GF-D8 (cell line): ENCODE measurements at places on chromosomes 16 and 17.

GRCh38 chr17:9249245-9249953 is 228.1 kb downstream of the NTN1 start:
- DNase-seq = no peak

DNA sequence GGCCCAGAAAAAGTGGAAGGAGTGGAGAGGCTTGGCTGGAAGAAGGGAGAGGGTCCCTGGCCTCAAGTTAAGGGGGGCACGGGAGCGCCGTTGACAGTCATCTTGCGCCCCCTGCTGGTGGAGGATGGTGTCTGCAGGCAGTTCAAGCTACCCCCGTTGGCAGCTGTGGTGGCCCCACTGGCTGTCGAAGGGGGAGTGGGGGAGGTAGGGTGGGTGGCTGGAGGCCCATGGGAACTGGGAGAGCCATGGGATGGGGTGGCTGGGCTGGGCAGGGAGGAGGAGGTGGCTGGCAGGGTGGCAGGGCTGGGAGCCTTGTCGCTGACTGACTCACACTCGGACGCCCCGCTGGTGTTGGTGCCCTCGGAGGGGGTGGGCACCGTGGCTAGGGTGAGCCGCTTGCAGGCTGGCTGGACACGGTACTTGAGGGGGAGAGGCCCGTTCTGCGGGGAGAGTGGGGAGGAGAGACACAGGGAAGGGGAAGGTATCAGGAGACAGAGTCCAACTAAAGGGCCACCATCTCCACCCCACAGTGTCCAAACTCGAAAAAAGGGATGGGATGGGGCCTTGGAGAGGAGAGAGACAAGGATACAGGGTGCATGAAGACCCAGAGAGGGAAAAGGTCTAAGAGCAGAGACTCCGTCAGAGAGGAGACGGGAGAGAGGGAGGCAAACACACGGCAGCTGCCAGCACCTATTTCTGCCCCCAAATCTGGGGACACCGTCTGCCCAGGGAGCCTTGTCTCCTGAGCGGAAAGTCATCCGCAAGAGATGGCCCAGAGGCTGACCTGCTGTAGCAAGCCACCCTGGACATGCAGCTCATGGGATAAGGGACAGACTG is 5.2 kb downstream of the CISD3 start:
- no peak for DNase-seq

DNA sequence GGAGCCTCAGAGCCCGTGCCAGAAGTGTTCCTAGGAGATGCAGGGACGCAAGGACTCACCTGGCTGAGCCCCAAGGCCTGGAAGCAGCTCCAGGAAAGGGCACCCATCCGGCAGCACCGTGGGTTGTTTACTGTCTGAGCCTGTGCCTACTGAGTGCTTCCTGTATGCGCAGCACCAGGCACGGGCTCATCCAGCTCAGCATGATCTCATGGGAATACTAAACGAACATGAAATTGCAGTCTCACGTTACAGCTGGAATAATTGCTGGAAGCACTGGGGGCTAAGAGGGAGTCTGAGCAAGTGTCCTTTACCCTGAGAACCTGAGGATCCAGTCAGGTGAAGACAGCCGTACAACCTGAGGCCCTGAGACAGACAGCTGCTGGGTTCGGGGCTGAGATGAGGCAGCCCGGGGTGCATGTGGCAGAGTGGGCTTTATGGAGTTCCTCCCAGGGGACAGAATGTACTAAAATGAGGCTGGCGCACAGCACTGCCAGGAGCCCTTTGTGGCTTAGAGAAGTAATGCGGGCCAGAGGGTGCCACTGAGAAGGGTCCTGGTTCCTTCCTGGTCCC is 5.4 kb downstream of the CTRL start:
- no peak for DNase-seq

- DNase-seq = peak; percentile 25
These were observed 6.1 kb upstream of the SERPINF2 start for GRCh38 chr17:1736348-1737281.
